Activated naive CD8-positive, alpha-beta T cell treated with anti-CD3 and anti-CD28 coated beads, Interleukin-2, amount 10 ng/mL, durations not matched to agents 7 days and 5 days (primary cell): ENCODE measurements at places on chromosomes 7 and 10.

DNA sequence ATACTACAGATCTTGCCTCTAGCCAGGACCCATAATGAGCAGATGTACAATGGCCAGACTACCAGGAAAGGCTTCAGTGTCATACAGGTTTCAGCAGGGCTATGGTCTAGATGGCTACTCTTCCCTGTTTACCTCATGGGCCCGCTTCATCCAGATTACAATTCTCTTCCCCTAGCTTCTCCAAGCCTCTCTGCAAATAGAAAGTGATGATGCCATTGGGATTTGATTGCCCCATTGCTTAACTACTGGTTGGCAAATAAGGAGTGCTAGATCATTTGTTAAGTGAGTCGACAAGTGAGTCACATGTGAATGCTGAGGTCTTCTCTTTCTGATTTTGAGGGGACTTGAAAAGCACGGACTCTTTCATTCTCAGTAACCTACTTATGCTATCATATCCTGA is 361.5 kb upstream of the LRRTM3 start:
- no peak for DNase-seq

DNA sequence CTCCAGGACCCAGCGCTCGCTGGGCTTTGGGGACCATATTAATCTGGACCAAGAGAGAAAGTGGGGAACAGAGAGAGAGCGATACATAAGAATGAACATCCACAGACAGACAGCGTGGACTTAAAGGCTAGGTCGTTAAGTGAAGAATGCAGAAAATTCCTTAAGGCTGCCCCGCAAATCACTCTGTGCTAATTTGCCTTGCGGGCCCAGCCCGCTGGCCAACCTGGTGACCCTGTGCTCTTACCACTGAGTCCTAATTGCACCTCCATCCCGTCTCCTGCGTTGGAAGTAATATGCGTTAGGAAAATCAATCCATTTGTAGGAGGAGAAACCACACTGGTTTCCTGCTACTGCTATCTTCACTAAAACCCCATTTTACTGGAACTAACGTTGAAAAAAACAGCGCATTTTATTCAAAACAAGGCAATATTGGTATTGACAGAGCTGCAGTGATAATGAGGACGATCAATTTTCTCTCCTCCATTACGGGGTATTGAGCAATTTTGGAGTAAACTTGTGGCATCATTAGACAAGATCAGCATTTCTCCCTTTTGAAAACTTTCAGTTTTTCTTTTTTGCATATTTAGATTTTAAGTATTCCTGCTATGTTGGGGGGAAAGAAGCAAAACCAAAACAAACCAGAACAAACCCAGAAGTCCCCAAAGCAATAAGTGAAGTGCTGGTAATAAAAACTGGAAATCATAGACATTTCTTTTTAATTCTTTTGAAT is 85.2 kb downstream of the WDFY4 start:
- DNase-seq: no peak

- DNase-seq: no peak
Observed at GRCh38 chr7:129295015-129295423, 70.2 kb downstream of the AHCYL2 start.

DNA sequence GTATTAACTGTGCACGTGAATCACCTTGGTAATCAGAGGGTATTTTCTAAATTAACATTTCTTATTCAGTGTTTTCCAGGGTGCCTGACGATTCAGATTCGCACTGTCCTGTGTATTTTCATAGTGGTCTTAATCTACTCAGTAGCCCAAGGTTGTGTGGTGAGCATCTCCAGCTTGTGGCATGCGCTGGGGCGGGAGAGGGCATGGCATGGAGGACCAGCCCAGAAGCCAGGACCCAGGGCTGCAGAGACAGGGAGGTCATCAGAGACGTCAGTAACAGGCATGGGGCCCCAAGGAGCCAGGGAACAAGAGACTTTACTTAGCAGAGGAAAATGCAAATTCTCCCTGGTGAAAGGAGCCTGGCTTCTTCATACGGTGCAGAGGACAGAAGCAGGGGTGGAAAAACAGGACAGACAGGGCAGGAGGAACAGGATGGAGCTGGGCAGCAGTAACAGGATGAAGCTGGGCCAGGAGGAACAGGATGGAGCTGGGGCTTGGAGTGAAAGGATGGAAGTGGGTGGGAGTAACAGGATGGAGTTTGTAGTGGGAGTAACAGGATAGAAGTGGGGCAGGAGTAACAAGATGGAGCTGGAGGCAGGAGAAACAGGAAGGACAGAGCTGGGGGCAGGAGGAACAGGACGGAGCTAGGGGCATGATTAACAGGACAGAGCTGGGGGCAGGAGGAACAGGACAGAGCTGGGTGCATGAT is 110.9 kb downstream of the ADCY1 start:
- DNase-seq: no peak

DNA sequence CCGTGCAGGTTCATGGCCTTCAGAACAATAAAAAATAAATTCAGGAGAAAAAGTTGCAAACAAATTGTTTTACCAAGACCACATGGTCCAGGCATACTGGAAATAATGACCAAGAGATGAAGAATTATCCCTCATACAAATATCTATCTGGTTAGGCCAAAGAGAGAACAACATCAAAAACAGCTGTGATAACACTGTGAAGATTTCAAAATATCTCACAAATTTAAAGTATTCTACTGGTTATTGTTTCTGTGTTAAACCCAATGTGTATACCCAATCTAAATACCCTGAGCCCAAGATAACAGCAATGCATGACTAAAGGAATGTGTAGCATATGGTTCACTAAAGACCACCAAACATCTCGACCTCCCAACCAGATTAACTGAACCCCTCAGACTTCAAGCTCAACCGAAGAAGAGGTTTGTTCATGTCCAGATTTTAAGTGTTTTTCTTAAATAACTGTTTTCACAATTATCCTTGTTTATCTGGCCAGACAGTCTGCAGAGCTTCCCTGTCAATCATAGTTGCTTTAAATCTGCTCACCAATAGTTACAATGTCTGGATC is 10.9 kb downstream of the OR9A2 start:
- DNase-seq: no peak

DNA sequence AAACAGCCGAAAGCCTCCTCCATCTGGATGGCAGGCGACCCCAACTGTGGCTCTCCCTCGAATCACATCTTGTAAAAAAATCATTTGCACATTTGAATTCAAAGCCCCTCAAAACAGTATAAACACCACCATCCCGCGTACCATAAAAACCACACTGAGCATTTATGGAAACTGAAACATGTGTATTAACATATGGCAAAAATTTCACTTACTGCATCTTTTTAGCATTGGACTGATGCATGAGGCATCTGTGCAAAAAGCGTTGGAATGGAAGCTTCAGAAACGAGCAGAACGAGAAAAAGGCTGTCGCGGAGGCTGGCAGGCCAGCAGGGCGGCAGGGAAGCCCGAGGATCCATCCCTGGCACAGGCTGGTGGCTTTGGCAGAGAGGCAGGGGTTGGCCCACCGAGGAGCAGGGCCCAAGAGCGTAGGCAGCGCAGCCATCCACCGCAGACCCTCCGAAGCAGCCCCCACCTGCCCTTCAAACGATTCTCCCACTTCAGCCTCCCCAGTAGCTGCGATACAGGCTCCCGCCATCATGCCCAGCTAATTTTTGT is 39.3 kb upstream of the CUX1 start:
- no peak for DNase-seq

DNA sequence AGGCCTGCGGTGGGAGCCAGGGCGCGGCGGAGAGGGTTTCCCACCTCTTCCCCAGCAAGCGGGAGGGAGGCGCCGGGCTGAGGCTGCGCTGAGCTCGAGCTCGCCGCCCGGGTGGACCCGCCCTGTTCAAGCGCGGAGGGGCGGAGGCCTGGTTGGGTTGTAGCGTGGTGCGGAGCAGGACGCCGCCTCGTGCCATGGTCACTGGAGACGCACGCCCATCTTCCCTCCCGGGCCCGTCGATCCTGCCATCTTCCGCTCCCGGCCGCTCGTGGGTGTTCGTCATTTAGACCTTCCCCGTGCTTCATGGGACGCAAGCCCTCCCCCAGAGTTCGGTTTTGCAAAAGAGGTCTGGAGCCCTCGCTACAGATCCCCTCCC is 9.3 kb upstream of the EN2 start:
- DNase-seq: no peak

GRCh38 chr7:155824227-155824886 is 12.1 kb upstream of the SHH start:
- DNase-seq: no peak

DNA sequence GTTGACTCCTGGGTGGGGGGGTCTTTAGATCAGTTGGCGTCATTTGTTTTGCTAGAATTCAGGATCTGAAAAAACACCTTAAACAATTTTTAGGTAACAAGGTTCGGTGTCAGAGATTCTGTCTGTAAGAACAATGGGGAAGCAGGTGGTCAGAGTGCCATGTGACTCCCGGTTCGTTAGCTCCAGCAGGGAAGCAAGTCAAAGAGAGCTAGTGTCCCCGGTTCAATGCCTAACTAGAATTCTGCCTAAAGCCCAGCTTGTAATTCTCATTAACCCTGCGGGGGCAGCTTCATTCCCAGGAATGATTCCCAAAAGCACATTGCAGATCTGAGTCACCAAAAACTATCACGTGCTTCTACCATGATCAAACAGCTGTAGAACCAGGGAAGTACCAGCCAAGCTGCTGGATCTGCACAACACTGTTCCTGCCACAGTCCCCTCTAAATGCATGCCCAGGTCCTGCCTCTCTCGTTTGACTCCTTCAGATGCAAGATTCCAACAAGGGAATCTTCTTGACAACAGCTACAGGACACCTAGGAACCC is 664.3 kb upstream of the CELF2 start:
- DNase-seq: no peak

DNA sequence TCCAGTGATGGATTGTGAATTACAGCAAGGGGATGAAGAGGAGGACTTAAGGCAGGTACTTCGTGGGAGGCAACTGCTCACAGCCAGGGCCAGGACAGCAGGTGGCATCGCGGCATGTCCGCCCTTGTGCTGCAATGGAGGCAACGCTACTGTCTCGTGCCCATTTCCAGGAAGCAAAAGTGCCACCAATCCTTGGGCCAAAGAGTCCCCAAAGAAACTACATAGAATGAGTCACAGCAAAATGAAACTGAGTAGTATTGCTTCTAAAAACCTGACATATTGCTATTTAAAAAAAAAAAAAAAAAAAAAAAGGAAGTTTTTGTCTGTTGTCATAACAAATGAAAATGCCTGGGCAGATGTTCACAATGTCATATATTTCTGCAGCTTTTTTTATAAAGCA is 46.6 kb downstream of the RSU1 start:
- no peak for DNase-seq

DNA sequence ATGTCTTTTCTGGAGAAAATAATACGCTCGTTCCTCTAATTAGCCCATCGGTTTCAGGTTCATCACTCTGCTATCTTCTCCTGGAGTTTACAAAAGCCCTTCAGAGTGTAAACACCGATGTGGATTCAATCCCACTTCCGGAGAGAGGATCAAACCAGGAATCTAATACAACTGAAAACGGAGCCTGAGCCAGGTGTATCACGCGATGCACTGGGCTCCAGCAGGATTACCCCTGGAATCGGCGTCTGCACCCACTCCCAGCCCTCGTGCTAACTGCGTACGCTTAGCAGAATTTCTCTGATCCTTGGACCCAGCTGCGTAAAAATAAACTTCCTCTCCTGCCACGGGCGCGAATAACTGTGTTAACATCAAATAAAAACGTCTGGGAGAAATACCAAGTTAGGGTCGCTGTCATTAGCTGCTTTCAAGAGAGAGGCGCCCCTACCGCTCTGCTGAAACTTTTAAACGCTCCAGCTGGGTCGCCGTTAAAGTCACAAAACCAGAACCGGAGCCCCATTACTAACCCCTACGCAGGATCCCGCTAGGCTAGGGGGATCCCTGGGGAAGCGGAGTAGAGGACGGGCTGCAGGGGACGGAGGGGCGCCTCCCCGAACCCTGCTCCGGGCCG is 502 bp downstream of the ZNF3 start:
- no peak for DNase-seq

GRCh38 chr10:132984801-132985545 is 42.6 kb upstream of the CFAP46 start:
- DNase-seq: no peak

DNA sequence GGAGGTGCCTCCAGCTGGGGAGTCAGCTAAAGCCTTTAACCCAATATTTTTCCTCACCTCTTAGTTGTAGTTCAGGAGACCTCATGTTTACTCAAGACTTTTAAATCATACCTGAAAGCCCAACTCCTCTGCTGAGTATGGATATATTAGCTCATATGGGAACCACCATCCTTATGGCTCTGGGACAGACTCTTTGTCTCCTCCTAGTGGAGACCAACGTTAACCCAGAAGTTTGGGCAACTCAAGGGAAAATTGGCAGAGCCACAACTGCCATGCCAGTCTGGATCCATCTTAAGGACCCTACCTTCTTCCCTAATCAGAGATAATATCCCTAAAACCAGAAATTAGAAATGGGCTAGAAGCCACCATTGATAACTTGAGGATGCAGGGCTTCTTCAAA is 80.8 kb downstream of the TMEM106B start:
- no peak for DNase-seq

DNA sequence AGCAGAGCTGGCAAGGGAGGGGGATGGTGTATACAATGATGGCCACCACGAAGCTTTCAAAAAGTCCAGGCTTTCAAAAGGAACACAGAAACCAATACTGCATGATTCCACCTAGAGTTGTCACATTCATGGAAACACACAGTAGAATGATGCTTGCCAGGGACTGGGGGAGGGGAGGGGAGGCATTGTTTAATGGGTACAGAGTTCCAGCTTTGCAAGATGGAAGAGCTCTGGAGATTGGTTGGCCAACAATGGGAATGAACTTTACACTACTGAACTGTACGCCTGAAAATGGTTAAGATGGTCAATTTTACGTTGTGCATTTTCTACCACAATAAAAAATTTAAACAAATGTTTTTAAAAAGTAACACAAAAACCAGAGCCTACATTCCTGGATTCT is 104.5 kb upstream of the KDM7A start:
- no peak for DNase-seq

GRCh38 chr10:60853107-60853506 is 74.8 kb downstream of the CDK1 start:
- no peak for DNase-seq

DNA sequence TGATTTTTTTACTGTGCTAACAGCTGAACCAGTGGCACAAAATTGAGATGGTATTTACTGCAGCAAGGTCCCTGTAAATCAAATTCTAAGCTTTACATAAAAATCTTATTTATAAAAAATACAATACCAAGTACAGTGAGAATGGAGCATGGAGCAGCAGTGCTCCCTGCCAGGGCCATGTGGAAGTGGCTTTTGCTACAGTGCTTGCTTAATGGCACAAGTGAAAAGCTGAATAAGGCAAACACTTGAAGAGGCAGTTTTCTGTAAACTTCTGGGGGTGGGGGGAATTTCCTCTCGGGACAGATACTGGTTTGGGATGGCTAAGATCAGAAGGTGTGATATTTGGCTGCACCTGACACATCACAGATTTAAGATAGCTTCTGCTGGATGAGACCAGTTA is 27.5 kb downstream of the AP3M1 start:
- no peak for DNase-seq

DNA sequence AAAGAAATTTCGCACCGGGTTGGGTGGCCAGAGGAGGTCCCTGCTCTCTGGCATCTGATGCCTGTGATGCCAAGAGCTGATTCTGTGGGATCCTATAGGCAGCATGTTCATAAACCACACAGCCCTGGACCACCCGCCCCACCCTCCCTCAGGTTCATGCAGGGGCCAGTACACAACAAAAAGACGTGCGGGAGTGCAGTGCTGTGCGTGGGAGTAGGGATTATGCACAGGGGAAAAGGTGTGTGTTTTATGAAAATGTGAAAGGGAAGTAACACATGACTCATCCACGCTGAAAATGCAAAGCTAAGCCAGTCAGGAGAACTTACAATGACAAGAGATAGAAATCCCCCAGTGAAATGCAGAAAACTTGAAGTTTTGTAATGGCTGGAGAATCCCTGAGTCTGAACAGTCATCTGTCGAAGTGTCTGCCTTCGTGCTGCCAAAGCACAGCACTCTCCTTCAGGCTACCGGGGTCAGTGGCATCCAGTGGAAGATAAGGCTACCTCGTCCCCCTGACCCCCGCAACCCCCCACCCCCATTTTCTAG is 1.1 kb downstream of the KIAA1217 start:
- no peak for DNase-seq
